ENCODE measurements at places on chromosomes 3 and 15. TPM values are rescaled to one million over a fixed set of nuclear protein-coding genes. Genes with fewer than 3 reads are reported as not detected.

The RPN1 gene
- 239 TPM for total RNA-seq

DNA sequence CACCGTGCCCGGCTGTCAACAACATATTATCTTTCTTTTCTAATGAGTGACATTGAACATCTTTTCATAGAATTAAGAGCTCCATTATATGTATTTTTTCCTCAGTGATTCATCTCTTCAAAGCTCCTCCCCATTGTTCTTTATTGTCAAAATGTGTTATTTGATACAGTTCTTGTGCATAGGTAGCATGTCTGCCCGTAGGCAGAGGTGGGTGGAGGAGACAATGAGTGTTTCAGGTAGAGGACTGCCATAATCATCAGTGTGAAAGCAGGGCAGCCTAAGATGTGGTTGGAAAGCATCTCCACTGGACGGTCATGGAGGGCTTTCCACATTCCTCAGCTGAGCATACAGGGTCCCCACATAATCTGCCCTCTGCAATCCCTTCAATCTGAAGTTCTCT, 452.0 kb upstream of the MCTP2 start:
- no peak for DNase-seq

The CACNA2D2 gene
- 0.68 TPM for total RNA-seq

The ASB14 gene
- total RNA-seq = not detected

The DUOX1 gene
- 1.4 TPM for total RNA-seq

GRCh38 chr15:58221591-58222241, 83.5 kb downstream of the AQP9 start:
- no peak for DNase-seq

DNA sequence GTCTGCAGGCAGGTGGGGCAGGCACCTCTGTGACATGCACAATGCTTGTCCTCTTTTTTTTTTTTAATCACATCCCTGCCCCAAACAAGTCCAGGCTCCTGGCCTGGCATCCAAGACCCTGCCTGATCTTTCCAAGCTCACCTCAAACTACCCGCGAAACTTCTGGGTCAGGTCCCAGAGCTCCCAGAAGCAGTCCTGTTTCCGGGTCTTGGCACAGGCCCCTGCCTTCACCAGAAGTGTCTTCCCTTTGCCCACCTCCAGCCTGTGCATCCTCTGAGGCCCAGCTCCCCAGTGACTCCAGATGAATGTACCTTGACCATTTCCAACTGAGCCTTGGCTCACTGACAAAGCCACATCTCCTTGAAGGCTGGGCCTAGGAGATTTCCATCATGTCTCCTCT, 23.0 kb downstream of the PLA2G4E start:
- no peak for DNase-seq

DNA sequence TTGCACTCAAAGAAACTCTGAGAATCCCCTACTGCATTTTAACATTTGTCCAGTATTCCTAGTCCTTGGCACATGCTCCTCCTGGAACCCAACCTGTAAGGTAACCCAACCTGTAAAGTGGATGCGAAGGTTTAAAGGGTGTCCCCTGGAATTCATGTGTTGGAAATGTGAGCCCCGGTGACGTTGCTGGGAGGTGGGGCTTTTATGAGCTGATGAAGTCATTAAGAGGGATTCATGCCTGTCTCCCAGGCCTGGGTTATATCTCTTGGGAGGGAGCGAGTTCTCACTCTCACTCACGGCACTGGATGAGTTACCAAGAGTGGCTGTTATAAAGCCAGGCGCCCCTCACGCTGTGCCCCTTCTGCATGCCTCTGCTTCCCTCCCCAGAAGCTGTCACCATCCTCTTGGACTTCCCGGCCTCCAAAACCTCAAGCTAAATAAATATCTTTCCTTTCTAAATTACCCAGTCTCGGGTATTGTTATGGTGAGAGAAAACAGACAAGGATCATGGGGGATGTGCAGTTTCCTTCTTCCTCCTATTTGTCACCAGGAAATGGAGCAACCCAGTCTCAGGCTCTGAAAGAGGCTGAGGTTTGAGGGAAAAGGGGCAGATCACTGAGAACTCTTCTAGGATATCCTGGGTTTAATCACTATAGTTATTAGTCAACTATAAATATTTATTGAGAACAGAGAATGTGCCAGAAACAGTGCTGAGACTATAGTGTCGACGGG, 7.6 kb downstream of the XXYLT1 start:
- peak; percentile 51 for DNase-seq

The UROC1 gene
- not detected for total RNA-seq

The HIGD2B gene
- total RNA-seq = not detected

The MAGEL2 gene
- not detected for total RNA-seq

The FILIP1L gene
- total RNA-seq = 3.4 TPM

- no peak for DNase-seq
These were observed 248.7 kb upstream of the CBLB start for GRCh38 chr3:106117490-106117858.

GRCh38 chr15:39730552-39730951, 52.1 kb downstream of the FSIP1 start:
- DNase-seq = no peak

The GPR87 gene
- total RNA-seq = not detected

- no peak for DNase-seq
These were observed 166.6 kb downstream of the MCTP2 start for GRCh38 chr15:94398001-94398400.

- no peak for DNase-seq
These were observed 20.3 kb downstream of the PPCDC start for GRCh38 chr15:75043509-75044257.

DNA sequence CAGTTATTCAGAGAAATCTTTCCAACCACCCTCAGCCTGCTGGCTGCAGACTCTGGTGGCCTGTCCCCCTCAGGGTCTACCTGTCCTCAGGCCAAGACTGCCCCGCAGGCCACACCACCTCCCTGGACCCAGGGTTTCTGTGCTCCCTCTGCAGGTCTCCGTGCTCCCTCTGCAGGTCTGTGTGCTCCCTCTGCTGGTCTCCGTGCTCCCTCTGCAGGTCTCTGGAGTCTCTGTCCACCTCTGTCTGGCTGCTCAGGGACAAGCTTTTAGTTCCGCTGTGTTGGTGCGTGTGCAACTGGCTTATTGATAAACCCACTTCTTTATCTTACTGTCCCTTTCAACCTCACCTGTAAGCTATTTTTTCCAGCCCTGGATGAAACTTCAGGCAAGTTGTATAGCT, 30.1 kb downstream of the BDH1 start:
- DNase-seq = peak; percentile 61

The CCDC13 gene
- total RNA-seq = not detected

The CCR9 gene
- total RNA-seq = not detected

DNA sequence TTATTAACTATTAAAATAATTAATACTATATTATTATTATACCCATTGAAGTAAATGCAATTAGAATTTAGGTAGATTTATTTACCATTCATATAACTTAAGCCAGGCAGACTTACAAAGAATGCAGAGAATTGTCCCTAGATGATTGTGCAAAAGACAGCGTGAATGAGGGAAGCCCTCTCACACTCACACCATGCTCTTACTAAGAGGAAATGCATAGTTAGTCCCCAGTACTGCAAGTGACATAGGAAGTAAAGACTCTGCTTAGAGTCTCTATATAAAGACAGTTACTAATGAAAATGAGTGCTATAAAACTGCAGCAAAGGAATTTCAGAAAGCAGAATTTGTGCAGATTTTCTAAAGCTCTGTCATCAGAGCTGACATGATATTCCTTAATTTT, 270.4 kb downstream of the ZBBX start:
- DNase-seq = no peak

GRCh38 chr3:123054109-123054778, 12.6 kb upstream of the PDIA5 start:
- no peak for DNase-seq

- DNase-seq = no peak
These were observed 48.2 kb upstream of the IGF1R start for GRCh38 chr15:98599909-98600691.

The ACOX2 gene
- total RNA-seq = 7.2 TPM

- DNase-seq = no peak
These were observed 163.1 kb upstream of the GALNT15 start for GRCh38 chr3:16011376-16011775.

The GRAMD2A gene
- total RNA-seq = 0.20 TPM

- DNase-seq = peak; percentile 73
These were observed 50.6 kb downstream of the SERP1 start for GRCh38 chr3:150495563-150496168.

The CAPN3 gene
- total RNA-seq = 0.54 TPM

The TGM4 gene
- total RNA-seq = 0.09 TPM

The PLA2G4E gene
- total RNA-seq = not detected

The KCNMB3 gene
- total RNA-seq = 4.3 TPM

GRCh38 chr3:150972366-150973071, at the start of gene CLRN1:
TSS of gene CLRN1 (minus strand) at chr3:150972727. CDS start at chr3:150972708, 19 bp downstream.
- DNase-seq = no peak

GRCh38 chr3:8485141-8485870, 16.3 kb upstream of the LMCD1 start:
- DNase-seq = no peak

DNA sequence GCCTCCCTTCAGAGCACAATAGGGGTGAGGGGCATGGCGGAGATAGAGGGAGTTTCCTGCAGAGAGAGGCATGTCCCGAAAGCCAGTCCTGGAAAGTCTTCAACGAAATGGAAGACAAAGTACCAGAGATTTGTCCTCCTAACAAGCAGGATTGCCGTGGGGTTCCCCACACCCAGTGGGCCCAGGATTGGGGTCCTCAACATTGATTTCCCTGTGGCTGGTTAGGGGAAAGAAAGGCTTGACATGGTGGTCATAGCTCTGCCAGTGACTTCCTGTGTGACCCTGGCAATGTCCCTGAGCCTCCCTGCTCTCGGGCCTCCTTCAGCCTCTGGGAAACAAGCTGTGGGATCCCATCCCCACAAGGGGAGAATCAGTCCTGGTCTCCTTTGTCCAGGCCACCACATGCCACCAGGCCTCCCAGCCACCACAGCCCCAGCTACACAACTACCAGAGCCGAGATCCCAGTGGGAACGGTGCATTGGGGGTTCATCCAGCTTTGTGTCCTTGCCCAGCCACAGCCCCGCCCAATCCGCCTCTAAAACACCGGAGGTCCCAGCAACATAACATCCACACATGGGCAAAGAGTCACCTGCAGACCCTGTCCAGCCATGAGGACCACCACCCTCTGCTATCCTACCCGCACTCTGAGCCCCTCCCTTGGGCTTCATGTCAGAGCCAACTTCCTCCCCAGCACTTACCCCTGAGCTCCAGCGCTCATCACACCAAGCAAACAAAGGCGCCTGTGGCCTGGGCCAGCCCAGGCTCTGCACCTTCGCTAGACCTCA, 63.0 kb downstream of the ADAMTS17 start:
- no peak for DNase-seq

The THPO gene
- not detected for total RNA-seq

- DNase-seq = no peak
These were observed 76.4 kb downstream of the DAPK2 start for GRCh38 chr15:63969652-63970421.

- no peak for DNase-seq
These were observed 13.3 kb downstream of the SFMBT1 start for GRCh38 chr3:53032609-53033008.

DNA sequence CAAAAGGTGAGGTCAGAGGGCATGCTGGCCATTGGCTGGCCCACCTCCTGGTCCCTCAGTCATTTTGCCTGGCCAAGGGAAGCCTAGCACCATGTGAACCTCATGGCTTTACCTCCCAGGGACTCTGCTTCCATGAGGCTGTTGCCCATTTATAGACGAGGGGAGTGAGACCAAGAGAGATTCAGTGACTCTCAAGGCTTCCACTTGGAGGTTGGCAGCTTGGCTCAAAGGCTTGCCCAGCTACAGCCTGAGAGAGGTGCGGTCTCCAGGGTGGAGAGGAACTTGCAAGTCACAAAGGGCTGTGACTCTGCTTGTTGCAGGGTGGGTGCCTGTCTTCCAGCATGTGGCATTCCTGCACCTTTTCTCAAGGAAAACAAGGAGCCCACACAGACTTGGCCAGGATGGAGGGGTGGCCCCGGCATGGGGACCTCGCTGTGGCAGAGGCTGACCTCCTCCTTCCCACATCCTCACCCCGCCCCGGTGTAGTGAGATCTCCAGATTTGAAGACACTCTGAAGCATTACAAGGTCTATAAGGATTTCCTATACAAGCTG, 24.5 kb downstream of the CFAP100 start:
- DNase-seq = no peak

The SMAD6 gene
- 63.9 TPM for total RNA-seq

- DNase-seq = no peak
These were observed 8.0 kb downstream of the HDDC3 start for GRCh38 chr15:90924375-90924774.

The RASL12 gene
- total RNA-seq = 0.69 TPM

DNA sequence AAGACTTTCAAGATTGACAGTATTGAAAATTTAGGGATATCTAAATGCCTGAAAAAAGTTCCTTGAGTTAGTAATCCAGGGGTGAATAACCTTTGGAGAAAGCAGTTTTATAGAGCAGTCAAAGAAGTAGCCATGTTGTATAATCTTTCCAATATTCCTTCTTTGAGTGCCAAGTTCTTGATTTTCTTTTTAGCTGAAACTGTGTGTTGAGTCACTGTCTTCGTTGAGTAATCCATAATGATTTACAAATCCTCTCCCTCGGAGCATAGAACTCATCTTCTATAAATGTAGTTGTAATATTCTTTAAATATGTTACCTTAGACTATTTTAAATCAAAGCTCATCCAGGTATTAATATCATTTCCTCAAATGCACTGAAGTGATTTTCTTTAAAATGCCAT, 135.2 kb downstream of the BBX start:
- no peak for DNase-seq

The GMPPB gene
- 15.2 TPM for total RNA-seq

DNA sequence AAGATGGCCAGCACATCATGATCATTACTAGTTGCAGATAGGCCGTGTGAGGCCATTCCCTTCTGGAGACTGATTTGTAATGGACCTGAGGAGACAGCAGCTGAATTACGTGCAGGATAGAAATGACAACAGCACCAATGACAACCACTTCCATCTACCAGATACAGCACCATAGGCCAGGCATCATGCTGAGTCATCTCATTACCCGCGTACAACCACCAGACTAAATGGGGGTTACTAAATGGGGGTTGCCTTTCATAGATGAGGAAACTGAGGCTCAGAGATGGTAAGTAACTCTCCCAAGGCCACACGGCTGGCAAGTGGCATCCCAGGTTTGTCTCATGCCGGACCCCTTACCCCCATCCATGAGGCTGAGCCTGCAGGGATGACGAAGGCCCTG, 32.8 kb upstream of the FAM107A start:
- DNase-seq = no peak

DNA sequence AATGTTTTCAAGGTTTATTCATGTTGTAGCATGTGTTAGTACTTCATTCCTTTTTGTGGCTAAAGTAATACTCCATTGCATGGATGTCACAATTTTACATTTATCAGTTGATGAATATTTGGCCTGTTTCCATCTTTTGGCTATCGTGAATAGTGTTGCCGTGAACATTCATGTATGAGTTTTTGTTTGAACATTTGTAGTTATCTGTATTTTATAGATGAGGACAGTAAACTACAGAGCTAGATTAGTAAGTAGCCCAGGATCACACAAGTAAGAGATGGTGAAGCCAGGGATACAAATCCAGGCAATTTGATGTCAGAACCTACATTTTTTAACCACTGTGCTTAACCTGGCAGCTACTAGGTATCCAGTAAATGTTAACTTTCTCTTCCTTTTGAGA, 63.2 kb downstream of the ASTE1 start:
- DNase-seq = no peak
